ENCODE measurements at places on chromosomes 5 and 9.
A peak's percentile ranks its signal among the peaks of the same experiment; 100 is the strongest.

GRCh38 chr5:61603211-61603908 is 271.3 kb downstream of the ZSWIM6 start:
- peak; percentile 46 for DNase-seq

GRCh38 chr5:143624465-143624864 is 187.5 kb upstream of the HMHB1 start:
- no peak for DNase-seq

- DNase-seq: no peak
These were observed 65.1 kb downstream of the WWC1 start for GRCh38 chr5:168356592-168356991.

DNA sequence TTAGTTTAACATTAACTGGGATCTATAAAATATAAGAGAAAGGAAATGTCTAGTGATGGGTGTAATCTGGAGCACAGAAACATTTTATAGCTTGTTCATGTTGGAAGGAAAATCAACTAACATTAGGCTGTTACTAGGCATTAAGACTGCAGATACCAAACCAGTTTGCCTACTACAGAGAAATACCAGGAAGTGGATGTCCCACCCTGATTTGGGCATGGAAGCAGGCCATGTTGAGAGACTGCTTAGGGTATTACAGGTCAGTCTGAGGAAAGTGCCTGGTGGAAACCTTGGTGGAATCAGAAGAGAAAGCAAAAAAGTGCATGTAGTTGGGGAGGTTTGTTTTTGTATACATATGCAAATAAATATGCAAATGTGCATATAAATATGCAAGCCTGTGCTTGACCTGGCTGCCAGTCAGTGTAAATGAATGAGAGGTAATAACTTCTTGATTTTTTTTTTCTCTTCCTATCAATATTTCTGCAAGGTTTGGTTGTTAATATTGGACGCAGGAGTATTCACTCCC is 9.6 kb upstream of the CCDC112 start:
- DNase-seq: no peak

- DNase-seq: peak; percentile 33
These were observed 26.2 kb downstream of the IRF1 start for GRCh38 chr5:132464156-132464939.

DNA sequence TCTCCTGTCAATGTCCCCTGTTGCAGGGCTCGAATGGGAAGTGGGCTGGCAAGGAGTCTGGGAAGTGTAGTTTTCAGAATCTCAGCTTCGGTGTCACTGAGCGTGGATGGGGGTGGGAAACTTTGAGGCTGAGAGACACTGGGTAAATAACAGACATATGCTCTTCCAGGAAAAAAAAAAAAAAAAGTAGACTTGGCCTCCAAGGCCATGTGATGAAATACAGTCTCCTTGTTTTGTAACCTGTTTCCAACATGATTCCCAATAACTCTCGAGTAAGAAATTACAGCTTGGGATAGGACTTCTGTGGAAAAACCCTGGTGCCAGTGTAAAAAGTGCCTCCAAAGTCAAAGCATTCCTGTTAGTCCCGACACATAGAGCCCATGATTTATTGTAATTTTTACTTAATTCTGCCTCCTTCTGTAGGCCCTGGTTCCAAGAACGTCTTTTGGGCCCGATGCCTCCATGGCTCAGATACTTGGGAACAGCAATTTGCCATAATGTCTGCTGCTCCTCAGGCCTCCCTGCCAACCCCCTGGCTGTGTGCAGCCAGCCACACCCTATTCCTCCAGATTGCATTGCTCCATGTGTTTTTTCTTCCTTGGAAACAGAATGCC is 119.5 kb upstream of the TNC start:
- DNase-seq: peak; percentile 49

- peak; percentile 43 for DNase-seq
These were observed 46.6 kb downstream of the NR6A1 start for GRCh38 chr9:124724415-124725067.

- no peak for DNase-seq
These were observed 180.6 kb downstream of the HSPA4 start for GRCh38 chr5:133232435-133232834.

- DNase-seq: peak; percentile 70
These were observed at the start of gene SPATA6L for GRCh38 chr9:4666042-4666699. Gene SPATA6L (minus strand): TSS chr9:4666480. CDS start chr9:4666250, 230 bp downstream.

DNA sequence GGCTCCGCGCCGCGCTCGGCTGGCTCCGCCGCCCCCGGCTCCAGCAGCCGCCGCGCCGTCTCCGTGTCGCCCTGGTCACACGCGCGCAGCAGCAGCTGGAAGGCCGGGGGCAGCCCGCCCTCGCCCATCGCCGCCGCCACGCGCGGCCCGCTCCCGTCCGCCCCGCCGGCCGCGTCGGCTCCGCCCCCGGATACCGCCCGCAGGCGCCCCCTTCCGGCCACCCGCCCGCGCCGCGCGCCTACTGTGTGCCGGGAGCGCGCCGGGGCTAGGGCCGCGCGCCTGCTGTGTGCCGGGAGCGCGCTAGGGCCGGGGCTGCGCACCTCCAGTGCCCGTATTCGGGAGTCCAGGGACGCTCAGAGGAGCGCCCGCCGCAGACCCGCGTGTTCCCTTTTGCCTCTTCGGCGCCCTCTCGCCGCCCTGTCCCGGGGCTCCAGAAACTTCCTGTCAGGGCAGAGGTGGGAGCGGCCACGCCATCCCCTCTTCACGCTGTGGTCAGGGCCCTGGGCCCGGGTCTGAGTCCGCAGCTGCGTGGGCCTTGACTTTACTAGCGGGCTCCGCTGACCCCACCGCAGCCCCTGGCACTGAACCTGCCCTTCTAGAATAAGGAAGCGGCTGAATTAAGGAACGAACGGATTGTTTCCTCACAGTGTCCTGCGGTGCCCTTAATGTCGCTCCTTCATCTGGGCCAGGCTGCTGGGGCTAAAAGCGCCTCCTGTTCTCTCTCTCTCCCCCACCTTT is at the start of gene ANKS6:
Gene ANKS6 (minus strand): TSS at position 192 of the 738 bp plus-strand sequence. CDS start 64 bp downstream, at position 128.
- DNase-seq: peak; percentile 94

DNA sequence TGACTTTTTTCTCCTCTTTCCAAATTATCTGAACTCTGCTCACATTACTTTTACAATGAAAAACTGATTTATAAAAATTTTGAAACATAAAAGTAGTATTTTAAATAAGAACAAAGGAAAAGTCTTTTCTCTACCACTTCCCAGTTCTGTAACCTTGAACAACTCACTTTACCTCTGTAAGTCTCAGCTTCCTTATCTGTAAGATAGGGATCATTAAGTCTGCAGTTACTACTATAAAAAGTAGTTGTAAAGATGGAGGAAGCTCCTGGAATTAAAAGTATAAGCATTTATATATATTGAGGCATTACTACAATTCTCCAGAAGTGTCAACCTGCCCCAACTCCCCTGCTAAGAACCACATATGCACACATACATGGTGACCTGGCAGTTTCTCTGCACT is 88.0 kb downstream of the TTC39B start:
- no peak for DNase-seq

- no peak for DNase-seq
These were observed 68.5 kb downstream of the IL31RA start for GRCh38 chr5:55919625-55920024.

- peak; percentile 83 for DNase-seq
These were observed 54.6 kb upstream of the STXBP1 start for GRCh38 chr9:127557466-127557869.

DNA sequence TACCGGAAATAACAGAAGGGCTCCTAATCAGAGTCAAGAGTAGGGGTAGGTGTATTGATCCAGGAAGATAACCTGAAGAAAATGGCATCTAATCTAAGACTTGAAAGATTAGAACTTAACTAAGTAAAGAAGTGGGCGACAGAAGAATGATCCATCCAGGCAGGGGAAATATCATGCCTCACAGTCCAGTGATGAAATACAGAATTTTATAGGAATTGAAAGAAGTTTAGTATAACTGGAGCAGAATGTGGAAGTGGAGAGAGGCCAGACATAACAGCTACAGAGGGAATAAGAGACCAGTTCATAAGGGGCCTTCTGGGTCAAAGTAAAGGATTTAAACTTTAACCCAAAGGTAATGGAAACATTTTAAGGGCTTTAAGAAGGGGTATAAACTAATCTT is 42.2 kb downstream of the ERP44 start:
- DNase-seq: no peak

DNA sequence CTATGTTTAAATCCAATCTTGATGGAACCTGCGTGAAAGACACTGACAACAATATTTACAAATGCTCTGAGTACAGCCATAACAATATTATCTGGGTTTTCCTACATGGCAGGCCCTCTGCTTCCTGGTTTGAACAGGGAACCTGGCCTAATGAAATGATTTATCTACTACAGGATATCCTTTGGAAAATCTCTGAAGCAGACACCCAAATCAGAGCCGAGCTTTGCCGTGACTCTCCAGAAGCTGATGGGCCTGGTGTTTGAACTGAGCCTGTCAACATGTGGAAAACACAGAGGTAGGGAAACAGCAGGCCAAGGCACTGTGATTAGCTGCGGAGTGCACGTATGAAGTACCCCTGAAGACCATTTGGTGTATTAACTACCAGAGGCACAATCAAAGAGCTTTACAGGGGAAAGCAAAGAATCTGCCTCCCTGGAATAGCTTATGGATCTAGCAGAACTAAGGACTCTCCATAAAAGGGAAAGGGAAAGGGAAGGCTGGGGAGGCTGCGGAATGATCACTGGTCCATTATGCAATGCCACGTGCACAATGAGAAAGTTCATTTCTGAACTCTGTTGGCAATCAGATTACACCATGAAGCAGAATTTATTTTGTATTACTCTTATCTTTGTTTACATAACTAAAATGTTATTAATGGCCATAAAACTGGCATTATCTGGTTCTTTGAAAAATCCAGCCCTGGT is 321.9 kb downstream of the EBF1 start:
- DNase-seq: no peak

GRCh38 chr5:32684260-32684659 is 26.9 kb upstream of the NPR3 start:
- DNase-seq: no peak

- DNase-seq: no peak
These were observed at the start of gene OR1L4 for GRCh38 chr9:122723690-122724089. Gene OR1L4 (plus strand): TSS chr9:122723990. CDS start chr9:122723990, 0 bp downstream.

DNA sequence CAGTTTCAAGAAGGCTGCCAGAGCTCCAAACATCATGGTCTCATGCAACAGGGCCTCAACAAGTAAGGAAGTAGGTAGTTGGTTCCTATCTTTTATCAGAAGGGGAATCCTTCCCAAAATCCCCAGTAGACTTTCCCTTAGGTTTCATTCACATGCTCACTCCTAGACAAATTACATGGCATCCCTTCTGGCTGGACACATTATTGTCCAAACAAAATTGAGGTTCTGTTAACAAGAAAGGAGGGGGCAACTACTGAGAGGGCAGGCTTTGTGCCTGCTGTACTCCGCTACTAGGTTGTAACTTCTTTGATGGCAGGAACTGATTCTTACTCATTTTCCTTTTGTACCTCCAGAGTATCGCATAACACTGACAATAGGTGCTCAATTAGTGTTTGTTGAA is 56.0 kb upstream of the OSMR start:
- no peak for DNase-seq

DNA sequence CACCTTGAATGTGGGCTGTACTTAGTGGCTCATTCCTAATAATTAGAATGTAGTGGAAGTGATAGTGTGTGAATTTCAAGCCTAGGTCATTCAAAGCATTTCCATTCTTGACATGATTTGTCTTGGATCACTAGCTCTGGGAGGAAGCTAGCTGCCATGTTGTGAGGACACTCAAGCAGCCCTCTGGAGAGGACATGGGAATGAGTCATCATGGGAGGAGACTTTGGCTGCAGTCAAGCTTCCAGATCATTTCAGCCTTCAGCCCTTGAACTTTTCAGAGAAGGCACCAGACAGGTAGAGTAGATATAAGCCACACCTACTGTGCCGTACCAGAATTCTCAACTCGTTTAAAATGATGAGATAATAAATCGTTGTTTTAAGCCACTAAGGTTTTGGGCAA is 506.9 kb downstream of the ZNF608 start:
- no peak for DNase-seq

GRCh38 chr9:28853477-28853876 is 1280.2 kb upstream of the C9orf72 start:
- no peak for DNase-seq

DNA sequence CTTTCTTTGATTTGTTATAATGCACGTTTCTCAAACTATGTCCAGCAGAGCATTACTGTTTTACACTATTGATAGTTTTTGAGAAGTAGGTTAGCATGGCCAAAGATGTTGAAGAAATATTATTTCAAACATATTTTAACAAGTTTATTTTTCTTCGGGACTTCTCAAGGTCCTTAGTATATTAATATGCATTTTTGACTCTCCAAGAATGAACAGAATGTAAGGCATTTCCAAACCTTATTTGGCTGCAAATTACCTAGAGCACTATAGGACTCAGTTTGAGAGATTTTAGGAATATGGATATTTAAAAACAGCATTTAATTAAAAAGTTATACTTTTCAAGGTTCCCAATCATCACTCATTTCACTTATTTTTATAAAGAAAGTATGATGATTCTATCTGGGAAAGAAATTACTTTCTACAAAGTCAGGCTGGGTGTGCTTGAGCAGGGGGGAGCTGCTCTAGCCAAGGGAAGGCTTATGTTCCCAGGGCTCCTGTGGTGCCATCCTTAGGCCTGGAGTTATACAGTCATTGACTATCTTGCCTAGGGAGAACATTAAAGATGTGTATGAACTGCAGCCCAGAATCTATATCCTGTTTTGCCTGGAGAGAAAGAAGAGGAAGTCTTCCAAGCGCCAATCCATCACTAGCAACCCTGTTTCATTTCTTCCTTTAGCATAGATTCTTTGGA is 27.6 kb upstream of the NREP start:
- peak; percentile 16 for DNase-seq

DNA sequence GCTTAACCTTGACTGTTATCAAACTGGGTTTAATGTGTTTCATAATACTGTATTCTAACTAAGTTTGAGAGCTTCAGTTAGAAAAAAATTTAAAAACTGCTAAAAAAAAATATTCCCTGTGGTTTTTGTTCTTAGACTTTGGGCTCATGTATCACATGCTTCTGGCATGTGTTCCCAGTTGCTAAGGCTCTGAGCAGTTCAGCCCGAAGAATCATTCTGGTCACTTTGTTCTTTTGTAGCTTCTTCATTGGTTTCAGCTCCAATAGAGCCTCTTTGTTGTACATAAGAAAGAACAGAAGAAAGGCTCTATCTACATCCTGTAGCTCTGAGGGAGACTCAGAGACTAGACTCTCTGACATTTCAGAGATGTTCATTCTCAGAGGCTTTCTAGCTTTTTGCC is 25.6 kb downstream of the KCNN2 start:
- peak; percentile 54 for DNase-seq

Measured in adipocyte (in vitro differentiated cells).